Stimulated activated CD4-positive, alpha-beta T cell treated with anti-CD3 and anti-CD28 coated beads, Interleukin-15, amount 100 ng/mL, for 1 hour (primary cell): ENCODE measurements at places on chromosomes 3 and 15.

DNA sequence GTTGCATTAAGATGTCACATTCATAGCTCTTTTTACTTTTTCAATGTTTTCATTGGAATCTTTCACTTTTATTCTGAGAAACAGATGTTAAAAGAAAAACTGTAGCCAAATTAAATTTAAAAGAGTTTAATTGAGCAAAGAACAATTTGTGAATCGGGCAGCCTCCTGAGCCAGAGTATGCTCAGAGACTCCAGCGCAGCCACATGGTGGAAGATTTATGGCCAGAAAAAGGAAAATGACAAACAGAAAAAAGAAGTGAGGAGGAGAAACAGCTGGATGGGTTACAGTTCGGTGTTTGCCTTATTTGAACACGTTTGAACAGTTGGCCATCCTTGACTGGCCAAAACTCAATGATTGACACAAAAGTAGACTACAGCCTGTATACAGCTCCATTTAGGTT, 33.8 kb upstream of the RAB11A start:
- no peak for DNase-seq

DNA sequence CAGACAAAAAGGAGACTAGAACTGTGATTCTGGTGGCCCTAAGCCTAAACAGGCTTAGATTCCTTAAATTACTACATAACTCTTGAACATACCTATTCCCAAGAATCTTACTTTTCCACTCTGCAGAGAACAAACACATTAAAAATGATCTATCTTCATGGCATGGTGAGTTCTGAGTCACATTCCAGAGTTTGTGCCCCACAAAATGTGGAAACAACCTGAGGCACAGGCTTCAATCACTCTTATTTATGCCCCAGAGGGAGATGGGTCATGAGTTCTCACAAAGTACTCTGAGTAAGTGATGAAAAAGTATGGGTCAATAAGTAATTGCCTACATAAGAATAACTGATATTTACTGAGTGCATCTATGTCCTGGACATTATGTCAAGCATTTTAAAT, 137.5 kb upstream of the SLC2A2 start:
- no peak for DNase-seq

GRCh38 chr15:74470631-74471395, 9.9 kb upstream of the UBL7 start:
- DNase-seq = no peak

- DNase-seq = no peak
These were observed 82.3 kb downstream of the AAGAB start for GRCh38 chr15:67172172-67172571.

DNA sequence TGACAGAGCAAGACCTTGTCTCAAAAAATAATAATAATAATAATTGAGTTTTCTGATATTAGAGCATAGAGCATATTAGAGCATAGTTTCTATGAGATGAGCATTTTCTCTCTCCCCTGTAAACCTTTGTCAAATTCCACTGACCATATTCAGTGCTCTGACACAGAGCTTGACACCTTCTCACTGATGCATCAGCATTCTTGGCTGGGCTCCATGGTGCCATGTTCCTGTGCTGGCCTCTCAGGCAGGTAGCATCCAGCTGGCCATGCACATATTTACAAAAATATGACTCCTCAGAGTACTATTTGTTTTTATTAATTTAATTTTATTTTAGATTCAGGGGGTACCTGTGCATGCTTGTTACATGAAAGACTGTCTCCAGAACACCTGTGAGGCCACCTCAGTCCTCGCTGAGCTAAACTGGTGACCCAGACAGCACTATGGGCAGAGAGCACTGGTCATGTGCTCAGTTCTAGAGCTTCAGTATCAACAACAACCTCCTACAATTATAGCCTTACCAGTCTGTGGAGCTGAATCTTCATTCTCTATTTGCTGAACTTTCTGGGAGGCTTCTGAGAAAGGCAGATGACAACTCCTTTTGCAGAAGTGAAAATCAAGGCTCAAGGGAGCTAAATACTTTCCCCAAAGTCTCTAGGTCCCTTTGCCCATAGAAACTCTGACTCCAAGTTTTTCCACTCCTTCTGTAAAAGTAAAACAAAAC, 21.6 kb upstream of the SLC28A2 start:
- DNase-seq = no peak

- no peak for DNase-seq
These were observed 105.2 kb upstream of the BNIP2 start for GRCh38 chr15:59794229-59794886.

DNA sequence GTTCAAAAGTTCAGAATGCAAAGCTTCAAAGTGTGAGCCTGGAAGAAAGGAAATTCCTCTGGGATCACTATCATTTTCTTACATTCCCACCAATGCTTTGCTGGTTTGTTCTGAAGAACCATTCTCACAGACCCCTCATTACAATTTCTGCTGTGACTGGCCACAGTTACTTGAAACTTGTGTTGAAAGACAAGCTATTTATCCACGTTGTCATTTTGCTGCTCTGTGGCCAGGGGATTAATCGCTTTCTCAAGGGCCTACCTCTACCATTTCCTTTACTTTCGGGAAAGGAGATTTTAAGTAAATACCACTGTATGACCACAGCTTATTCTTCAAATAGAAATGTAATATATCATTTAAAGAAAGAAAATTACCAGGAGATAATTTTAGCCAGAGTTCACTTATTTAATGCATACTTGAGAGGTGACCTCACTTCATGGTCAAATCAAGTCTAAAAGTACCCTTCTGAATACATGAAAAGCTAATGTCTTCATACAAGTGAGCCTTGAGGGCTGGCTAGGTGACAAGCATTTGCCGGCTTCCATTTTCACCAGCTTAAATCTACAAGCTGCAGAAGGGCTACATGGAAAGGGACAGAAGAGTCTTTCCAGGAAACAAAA, 69.8 kb upstream of the ROBO2 start:
- no peak for DNase-seq
